Activated T-cell treated with anti-CD3 and anti-CD28 coated beads, Interleukin-2, amount 50 U/mL, for 1 hour (primary cell): ENCODE measurements at places on chromosomes 16 and 17.

GRCh38 chr17:55168958-55169687 is 95.6 kb upstream of the HLF start:
- no peak for DNase-seq

GRCh38 chr16:28935346-28935745 is 3.6 kb downstream of the CD19 start:
- DNase-seq, result no peak

GRCh38 chr16:71542377-71542776 is 16.2 kb downstream of the CHST4 start:
- DNase-seq, result peak; percentile 51

DNA sequence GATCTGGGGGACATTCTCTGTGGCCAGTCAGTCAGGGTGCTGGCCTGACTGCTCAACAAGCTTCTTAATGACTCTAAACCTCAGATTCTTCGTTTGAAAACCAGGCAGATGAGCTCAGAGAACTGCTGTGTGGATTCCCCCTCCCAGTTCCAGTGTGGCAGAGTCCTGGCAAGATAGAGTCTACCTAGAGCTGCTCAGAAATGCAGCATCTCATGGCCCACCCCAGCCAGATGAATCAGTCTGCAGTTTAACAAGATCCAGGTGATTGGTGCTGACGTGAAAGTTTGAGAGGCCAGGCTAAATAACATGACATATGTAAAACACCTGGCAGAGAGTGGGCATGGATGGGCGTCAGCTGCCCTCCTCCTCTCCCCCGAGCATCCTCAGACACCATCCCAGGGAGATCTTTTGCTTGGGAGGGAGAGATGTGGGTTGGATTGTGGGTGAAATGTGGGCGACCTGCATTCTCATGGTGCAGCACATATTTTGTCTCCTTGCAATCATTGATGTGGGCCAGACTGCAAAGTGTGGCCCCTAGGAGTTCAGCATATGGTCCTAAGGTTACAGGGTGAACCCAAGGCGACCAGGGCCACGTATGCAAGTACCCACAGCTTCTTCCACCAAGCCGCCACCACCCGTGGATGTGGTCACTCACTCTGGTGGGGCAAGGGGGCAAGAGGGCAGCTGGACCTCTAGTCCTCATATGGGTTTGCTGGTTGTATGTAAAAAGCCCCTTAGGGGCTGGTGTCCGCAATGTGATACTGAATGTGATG is 19.5 kb downstream of the SOCS3 start:
- DNase-seq, result no peak

DNA sequence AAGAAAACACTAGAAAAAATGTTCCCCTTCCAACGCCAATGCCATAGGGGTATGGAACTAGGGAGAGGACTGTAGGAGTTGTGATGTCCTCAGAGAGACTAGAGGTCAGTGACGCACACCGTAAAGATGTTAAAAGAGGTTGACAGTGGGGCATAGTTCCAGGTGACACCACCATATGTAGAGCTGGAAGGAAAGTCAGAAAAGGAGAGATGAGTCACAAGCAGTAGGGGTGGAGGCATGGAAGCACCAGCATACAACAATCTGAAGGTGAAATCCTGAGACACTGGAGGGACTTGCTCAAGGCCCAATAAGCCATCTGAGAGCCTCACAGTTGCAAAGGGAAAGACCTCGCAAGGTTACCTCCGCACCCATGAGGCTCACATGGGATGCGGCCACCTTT is 76.0 kb downstream of the ZNF18 start:
- no peak for DNase-seq

DNA sequence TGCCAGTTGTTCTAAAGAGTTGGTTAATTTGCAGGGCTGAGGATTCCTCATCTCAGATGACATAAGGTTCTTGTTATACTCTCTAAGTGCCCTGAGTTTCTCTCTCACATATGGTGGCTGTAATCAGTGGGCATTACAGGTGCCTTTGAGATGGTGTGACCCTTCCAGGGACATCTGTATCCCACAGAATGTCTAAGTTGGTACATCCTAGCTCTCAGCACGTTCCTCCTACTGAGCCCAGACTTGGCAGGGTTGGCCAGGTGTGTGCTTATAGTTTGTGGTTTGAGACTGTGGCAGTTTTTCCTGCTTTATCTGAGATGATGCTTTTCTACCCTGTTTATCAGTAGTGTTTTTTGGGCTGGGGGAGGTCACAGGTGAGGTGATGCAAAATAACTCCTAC is 36.3 kb downstream of the SPECC1 start:
- no peak for DNase-seq

DNA sequence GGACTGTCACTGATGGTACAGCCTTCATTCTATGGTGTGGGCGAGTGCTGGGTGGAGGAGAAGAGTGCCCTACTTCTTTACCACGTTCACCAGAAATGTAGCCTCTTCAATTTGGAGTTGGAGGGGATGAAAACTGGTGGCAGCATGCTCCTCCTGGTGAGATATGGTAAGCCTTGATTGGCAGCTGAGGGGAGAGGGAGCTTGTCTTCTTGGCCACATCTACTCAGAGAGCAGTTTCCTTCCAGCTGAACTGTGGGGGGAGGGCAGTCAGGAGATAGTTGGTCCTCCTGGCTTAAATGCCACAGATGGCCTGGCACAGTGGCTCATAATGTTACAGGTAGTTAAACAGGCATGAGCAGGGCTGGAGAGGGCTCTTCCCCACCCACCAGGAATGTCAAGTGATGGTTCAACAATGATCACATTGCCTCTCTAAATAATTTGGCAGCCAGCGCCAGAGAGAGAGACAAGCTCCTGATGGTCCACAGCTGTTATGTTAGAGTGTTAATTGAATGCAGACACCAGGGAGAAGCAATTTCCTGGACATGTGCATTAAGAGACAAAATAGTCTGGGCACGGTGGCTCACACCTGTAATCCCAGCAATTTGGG is 9.0 kb upstream of the MAPK3 start:
- DNase-seq, result no peak
